ENCODE measurements at places on chromosomes 7 and 10.
A peak's percentile ranks its signal among the peaks of the same experiment; 100 is the strongest.

GRCh38 chr7:48041653-48041970 is 6.3 kb downstream of the C7orf57 start:
- DNase-seq = no peak

- no peak for DNase-seq
Measured at GRCh38 chr7:38629651-38630510, 1.3 kb downstream of the AMPH start.

GRCh38 chr7:38211940-38212339 is 33.9 kb downstream of the STARD3NL start:
- no peak for DNase-seq

GRCh38 chr7:17940951-17941431 is 697 bp upstream of the SNX13 start:
- no peak for DNase-seq

- no peak for DNase-seq
Measured at GRCh38 chr10:101874252-101874651, 30.7 kb upstream of the KCNIP2 start.

GRCh38 chr7:111752022-111752582 is 189.8 kb upstream of the IMMP2L start:
- peak; percentile 36 for DNase-seq

GRCh38 chr7:5043661-5044060 is 2.0 kb upstream of the RBAK start:
- DNase-seq = no peak

DNA sequence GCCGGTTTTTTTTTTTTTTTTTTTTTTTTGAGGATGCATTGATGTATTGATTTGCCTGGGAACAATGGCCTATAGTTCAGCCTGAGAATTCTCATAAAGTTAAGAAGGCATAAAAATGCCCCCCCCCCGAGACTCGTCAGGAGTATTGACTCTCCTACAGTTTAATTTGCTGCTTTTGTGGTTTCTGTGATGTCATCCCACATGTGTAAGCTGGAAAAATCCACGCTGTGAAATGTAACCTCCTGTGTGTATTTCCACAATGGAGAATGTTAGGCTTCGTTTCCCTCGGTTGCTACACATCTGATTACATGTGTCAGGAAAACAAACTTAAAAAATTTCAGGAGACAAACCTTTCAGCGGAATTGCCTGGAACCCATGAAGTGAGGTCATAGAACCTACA is 117.9 kb downstream of the FANK1 start:
- DNase-seq = no peak

GRCh38 chr7:7808156-7808555 is 89.7 kb upstream of the RPA3 start:
- DNase-seq = no peak

GRCh38 chr7:16817536-16817935 is 12.7 kb upstream of the AGR2 start:
- DNase-seq = no peak

DNA sequence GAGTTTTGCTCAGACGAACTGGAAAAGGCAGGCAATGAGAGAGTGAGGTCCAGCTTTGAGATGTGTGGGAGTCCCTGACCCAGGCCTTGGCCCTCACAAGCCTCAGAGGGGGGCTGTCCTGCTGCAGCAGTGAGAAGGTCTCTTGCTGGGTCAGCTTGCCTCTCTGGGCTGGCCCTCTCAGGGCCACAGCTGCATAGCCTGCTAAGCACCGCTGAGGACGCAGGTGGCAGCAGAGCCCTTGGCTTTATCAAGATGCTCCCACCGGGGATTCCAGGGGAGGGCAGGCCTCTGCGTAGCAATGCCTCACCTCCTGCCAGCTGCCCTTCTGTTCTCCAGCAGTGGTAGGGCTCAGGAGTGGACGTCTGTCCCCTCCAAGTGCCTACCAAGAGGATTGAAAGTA is 128.7 kb downstream of the COBL start:
- DNase-seq = no peak

GRCh38 chr7:134702366-134703240 is 56.0 kb downstream of the BPGM start:
- DNase-seq = no peak

- DNase-seq = no peak
Measured at GRCh38 chr7:101511965-101512364, 117.1 kb downstream of the MYL10 start.

DNA sequence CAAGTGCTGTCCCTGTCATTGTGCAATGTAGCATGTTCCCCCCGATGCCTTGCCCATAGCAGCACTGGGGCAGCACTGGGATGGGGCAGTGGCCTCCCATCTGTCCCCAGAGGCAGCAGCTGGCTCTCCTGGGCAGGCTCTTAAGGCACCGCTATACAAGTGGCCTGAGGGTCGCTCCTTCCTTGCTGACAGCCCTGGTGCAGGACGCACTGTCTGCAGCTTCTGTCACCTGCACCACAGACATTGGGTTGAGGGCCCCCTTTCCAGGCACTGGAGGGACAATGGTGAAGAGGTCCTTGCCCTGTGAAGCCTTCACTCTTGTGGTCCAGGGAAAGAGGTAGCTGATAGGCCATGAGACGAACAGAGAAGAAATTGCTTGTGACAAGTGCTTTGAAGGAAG is 10.6 kb downstream of the CPSF4 start:
- DNase-seq = no peak

DNA sequence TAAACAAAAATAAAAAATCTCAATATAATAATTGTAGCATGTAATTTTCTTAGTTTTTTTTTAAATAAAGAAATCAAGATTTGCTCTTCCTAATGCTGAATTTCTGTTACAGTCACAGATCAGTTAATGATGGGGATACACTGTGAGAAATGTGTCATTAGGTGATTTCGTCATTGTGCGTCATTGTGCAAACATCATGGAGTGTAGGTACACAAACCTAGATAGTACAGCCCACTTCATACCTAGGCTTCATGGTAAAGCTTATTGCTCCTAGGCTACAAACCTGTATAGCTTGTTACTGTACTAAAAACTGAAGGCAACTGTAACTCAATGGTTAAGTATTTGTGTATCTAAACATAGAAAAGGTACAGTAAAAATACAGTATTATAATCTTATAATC is 74.4 kb upstream of the LSM8 start:
- DNase-seq = no peak

DNA sequence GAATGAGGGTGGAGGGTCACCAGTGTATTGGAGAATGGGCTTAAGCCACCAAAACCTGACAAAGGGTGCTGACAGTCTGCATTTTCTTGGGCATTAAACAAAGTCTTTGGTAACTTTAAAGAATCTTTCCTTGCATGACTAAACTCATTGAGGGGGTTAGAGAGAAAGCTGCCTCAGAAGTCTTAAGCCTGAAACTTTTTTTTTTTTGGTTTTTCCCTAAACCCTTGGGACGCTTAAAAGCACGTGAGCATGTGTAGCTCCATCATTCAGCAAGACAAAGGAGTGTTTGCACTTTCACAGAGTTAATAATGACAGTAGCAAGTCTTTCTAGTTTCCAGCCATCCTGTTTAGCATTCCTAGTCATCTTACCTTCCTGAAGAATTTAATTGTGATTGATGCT is 110.7 kb downstream of the LRMDA start:
- no peak for DNase-seq

- no peak for DNase-seq
Measured at GRCh38 chr7:55536619-55537457, 35.5 kb downstream of the VOPP1 start.

- peak; percentile 50 for DNase-seq
Measured at GRCh38 chr10:15370856-15371701, at the start of gene FAM171A1. Gene FAM171A1 (minus strand): TSS chr10:15371289. CDS start chr10:15371052, 237 bp downstream.

GRCh38 chr10:49608166-49609005 is 1.7 kb upstream of the SLC18A3 start:
- DNase-seq = no peak

DNA sequence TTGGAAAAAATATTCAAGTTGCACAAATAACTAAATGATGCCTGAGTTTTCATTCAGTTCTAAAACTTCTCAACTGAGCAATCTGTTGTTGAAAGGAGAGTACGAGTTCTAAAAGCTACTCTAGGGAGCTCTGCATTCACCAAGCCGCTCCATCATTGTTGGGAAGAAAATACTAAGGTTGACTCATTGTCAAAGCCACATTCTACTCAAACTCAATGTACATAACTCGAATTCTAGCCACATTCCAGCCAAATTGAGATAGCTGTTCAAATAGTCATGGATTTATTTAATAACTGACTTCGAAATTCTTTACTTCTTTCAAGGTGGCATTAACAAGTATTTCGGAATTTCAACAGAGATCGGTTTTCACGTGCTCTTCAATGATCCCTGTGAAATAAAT is 63.4 kb downstream of the KIAA1217 start:
- DNase-seq = no peak

GRCh38 chr10:89301721-89302445 is at the start of gene IFIT2:
Gene IFIT2 (plus strand): TSS chr10:89302046. CDS start chr10:89302124, 78 bp downstream.
- DNase-seq = peak; percentile 28

DNA sequence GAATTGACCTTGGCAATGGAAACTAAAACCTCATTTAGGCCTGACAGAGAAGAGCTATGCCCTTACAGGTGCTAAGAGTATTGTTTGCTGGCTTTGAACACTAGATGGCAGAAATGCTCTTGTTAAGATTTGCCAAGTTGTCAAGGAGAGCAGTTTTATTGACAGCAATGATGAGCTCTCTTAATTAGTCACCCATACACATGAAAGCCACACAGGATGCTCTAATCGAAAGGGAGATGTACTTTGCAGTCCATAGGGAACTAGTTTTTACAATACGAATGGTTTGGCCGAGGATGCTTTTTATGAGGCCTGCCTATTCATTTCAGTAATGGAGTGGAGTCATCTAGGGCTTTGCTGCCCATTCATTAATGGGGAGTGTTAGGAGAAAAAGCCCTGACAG is 45.4 kb upstream of the MBL2 start:
- no peak for DNase-seq

- no peak for DNase-seq
Measured at GRCh38 chr10:58998924-58999713, 177.3 kb upstream of the PHYHIPL start.

- DNase-seq = no peak
Measured at GRCh38 chr10:77163670-77164348, 473.8 kb downstream of the KCNMA1 start.

- no peak for DNase-seq
Measured at GRCh38 chr7:43530553-43531410, 52.1 kb upstream of the STK17A start.

GRCh38 chr7:101174322-101174854 is 5.7 kb downstream of the NAT16 start:
- DNase-seq = no peak

DNA sequence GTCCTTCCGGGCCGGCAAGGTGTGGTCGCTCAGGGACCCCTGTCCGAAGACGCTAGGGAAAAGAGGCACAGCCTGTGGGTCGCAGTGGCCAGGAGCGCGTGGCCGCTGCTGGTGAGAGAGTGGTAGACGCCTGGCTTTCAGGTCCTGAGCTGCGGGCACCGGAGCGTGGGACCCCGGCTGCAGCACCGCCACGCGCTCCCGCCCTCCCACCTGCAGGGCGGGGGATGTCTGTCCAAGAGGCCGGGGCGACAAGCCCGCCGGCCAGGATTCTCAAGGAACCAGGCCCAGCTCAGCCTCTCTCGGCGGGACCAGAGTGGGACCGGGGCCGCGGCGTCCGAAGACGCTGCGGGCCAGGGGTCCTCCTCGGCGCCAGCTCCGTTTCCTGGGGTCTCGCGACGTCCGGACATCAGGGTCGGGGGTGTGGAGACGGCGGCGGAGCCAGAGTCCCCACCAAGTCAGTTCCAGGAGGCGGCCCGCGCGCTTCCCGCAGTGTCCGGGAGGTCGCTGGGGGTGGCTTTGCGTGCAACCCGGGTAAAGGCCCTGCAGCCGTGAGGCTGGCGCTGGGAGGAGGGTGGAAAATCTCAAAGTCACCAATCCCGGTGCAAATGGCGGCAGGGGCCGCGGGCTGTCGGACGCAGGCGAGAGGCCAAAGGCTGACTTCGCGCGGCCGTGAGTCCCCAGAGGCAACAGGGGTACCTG is 5.5 kb downstream of the ZNF503 start:
- DNase-seq = no peak

DNA sequence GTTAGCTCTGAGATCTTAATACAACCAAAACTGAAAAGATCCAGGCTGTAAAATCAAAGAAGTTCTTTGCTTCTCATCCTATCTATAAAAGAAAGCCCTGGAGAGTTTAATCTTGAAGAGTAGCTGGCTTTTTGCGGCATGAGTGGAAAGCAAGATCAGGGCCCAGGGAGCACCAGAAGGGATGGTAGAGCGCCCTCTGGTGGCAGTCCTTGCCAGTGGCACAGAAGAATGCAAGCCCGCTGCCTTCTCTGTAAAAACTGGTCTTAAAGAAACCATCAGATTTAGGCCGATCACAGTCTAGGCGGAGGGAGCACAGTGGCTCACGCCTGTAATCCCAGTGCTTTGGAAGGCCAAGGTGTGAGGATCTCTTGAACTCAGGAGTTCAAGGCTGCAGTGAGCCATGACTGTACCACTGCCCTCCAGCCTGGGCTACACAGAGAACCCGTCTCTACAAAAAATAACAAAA is 35.6 kb downstream of the CPN1 start:
- peak; percentile 80 for DNase-seq

DNA sequence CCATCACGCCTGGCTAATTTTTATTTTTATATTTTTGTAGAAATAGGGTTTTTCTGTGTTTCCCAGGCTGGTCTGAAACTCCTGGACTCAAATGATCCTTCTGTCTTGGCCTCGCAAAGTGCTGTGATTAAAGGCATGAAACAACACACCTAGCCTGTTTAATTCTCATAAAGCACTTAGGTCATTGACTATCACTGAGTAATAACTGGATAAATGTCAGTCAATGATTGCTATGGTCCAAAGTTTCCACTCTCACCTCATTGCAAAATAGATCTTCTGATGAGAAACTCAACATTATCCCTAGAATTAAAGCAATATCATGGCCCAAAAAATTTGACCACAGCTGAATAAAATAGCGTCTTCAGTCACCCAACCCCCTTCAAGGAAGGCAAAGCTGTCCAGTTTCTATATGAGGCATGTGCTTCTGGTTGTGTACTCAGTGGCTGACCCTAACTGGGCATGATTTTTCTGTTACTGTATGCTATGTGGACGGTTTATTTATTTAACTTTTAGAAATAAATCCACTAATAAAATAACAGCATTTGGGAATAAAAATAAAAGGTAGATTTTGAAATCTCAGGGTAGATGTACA is 86.5 kb upstream of the LRRN3 start:
- no peak for DNase-seq

DNA sequence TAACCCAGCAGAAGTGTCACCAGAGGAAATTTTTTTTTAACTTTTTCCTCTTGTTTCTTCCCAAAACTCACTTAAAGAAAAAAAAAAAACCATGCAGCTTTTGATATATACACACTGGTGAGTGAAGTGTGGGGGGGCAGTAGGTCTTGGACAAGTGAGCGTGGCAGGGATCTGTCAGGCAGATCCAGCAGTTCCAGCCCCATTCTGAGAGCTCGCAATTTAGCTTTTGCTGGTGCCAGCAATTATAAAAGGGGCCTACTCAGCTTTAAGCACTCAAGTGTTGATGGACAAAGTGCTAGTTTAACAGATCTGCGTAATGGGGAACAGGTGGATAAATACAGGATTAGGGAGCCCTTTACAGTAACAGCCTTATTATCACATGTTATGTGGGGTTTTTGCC is 619.2 kb upstream of the GALNT17 start:
- no peak for DNase-seq

Measured in activated CD4-positive, alpha-beta T cell treated with anti-CD3 and anti-CD28 coated beads, Interleukin-2, amount 50 U/mL, for 4 hours (primary cell).